ENCODE measurements at places on chromosomes 11 and 22.

- no peak for DNase-seq
These were observed 5.0 kb downstream of the DGKZ start for GRCh38 chr11:46352063-46352841.

DNA sequence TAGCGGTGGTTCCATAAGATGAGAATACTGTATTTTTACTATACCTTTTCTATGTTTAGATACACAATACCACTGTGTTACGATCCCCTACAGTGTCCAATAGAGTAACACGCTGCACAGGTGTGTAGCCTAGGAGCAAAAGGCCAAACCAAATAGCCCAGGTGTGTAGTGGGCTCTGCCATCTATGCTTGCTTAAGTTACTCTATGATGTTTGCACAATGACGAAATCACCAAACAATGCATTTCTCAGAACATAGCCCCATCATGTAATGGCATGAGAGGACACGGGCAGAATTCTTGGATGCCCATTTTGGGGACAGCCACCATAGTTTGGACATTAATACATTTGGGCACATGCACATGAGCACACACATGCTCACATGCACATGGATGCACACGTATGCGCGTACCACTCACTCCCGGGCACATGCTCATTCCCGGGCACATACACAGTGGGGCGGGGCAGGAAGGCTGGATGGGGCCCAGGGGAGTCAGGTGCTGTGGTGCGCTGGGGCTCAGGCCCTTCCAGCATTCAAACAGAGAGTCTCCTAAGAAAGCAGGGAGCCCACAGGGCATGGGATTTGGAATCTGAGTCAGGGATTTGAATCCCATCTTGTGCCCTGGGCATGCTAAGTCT, 51.1 kb downstream of the RTN4R start:
- DNase-seq = no peak

DNA sequence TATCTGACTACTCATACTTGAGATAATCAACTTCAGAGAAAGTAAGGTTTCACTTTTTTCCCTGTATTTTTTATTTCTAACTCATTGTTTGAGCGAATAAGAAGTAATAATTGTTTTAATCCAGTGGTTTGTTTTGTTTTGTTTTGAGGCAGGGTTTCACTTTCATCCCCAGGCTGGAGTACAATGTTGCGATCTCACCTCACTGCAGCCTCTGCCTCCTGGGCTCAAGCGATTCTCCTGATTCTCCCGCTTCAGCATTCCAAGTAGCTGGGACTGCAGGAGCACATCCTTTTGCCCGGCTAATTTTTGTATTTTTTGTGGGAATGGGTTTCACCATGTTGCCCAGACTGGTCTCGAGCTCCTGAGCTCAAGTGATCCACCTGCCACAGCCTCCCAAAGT, 8.6 kb downstream of the GTF2H1 start:
- DNase-seq = no peak

DNA sequence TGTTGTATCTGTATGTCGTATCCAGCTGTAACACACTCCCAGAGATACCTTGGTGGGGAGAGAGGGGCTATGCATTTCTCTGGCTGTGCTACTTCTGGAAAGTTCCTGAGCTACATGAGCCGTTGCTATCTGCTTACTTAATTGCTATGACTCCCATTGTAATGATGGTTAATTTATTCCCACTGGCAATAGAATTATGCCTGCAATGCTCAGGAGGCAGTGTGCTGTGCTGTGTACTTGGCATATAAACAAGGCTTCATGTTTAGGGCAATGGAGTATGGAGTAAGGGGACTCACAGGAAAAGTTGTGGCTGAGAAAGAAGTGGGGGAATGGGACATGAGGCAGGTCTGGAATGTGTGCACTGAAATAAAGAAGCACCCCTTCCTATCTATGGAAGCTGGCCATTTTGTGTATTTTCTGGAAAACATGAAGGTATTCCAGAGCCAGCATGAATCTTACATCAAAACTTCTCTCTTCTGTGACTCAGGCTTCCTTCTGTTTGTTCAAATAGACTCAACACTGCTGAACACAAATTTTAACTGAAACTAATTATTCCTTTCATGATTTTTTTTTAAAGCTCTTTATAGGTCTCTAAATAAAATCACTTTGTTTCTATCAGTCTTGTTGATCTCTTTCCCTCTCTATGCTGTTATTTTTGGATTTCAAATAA, 40.6 kb downstream of the CD44 start:
- no peak for DNase-seq

GRCh38 chr22:32644252-32645100, 157.0 kb upstream of the TIMP3 start:
- DNase-seq = peak; percentile 92

DNA sequence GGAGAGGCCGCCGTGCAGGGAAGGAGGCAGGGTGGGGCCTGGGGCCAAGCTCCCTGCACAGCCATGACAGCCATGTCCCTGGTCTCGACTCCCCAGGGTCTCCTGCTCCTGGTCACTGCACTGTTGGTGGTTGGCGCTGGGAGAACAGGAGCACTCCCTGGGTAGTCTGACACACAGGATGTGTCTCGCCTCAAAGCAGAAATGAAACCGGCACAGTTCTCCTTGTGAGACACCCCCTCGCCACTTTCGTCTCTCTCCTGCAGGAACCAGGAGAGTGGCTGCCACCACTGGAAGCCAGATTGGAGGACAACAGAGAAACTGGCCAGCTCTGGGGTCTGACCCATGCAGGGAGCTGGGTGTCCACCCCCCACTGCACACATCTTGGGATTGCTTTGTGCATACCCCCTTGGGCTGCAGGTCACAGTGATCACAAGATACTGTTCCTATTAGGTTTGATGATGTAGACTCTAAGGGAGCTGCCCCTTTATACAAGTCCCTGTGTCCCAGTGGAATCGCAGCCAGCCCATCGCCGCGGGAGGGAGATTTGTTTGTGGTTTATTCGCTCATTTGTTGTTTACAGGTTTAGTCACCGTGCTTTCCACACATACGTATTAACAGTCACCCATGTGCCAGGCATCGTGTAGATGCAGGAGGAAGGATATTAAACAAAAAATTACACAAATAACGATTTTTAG, 27.0 kb upstream of the YWHAH start:
- no peak for DNase-seq

- no peak for DNase-seq
These were observed 24.7 kb upstream of the PANX2 start for GRCh38 chr22:50145721-50146438.

GRCh38 chr22:30866216-30866615, 102.4 kb downstream of the MORC2 start:
- no peak for DNase-seq

GRCh38 chr22:50238755-50239154, 6.1 kb downstream of the TUBGCP6 start:
- no peak for DNase-seq

- DNase-seq = no peak
These were observed 65.4 kb downstream of the CYP2R1 start for GRCh38 chr11:14826600-14826999.

- DNase-seq = no peak
These were observed 46.4 kb upstream of the FTH1 start for GRCh38 chr11:62013537-62014476.

DNA sequence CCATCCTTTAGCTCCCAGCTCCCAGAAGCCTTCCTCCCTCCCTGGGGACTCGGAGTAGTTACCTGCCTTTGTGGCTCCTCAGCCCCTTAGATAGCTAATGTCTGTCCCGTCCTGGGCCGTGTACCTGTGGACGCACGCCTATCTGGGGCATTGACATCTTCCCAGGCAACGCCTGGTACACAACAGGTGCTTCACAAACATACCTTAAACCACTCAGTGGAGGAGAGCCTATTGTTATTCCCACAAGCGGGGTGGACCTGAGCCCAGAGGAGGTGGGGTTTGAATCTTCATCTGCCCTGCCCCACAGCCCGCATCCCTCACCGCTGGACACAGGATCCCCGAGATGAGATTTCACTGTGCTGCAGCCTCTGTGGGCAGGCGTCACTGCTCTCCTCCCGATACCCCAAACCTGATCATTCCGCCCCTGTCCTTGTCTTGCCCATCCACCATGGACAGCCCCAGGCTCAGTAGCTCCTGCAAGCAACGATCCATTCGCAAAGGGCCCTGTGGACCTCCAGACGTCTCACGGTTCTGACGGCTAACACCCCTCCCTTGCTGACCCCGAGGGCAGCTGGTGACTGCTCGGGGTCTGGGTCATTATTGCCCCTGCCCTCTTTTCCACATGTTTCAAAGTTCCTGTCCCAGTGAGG, 73.8 kb upstream of the SHISAL1 start:
- DNase-seq = no peak

DNA sequence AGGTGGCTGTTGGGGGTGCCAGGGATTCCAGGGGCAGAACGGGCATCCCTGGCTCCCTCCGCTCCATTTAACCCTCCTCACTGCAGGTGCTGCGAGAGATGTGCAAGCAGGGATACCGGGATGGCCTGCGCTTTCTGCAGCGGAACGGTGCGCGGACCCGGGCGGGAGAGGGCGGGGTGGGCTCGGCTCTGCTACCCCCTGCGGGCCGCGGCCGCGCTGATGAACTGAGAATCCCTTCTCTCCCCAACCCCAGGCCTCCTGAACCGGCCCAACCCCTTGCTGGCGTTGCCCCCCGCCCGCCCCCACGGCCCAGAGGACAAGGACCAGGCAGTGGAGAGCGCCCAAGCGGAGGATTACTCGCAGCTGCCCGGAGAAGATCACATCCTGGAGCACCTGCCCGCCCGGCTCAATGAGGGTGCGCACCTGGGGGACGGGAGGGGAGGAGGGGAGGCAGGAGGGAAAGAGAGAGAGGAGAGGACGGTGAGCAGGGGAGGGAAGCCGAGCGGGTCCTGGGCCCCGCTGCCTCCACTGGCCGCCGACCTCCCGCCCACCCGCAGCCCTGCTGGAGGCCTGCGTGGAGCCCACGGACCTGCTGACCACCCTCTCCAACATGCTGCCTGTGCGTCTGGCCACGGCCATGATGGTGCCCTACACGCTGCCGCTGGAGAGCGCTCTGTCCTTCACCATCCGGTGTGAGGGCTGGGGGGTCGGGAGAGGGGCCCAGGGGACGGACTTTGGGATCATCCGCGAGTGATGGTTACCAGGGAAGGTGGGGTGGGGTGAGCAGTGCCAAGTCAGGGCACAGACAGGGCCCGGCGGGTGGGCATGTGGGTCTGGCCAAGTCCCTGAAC, 4.1 kb upstream of the CRACR2B start:
- DNase-seq = peak; percentile 22

DNA sequence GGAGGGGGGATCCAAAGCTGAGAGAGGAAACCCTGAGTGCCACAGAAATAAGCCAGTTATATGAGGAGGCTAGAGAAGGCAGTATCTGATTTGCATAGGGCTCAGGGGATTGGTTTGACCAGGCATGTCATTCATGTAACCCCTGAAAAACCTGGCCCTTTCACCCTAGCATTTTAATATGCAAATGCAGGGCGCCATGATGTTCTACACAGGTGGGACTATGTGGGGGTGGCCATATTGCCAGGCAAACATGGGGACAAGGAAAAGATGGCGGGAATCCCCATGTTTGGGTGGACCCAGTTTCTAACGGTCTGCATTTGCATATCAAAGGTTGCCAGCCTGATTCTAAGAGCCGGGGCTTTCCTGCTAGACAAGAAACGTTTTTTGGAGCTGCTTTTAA, 27.2 kb downstream of the CSF2RB start:
- DNase-seq = no peak

GRCh38 chr11:61777234-61778090, 14.9 kb downstream of the TMEM258 start:
- no peak for DNase-seq

DNA sequence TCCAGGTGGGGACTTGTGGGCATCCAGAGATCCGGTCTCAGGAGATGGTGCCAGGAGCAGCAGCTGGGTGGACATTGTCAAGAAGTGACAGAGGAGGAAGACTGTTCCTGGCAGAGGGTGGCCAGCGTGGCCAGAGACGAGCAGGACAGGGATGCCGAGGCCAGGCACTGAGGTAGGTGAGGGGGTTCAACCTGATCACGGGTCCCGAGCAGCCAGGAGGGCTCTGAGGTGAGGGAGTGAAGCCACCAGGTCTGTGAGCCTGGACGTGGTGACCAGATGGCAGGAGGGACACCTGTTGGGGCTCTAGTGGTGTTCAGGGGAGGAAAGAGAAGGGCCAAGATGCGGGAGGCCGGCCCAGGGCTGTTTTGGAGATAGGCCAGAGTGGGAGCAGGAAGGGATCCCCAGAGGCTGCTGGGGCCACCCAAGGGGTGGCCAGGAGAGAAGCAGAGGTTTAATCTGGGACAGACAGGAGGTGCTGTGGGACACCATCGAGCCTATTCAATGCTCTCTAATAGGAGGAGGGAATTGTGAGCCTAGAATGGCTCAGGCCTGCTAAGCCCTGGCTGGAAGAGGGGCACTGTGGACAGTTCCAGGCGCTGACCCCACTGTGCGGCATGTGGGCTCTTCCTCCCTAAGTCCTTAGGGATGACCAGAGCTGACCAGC, 6.3 kb downstream of the PPM1F start:
- no peak for DNase-seq

DNA sequence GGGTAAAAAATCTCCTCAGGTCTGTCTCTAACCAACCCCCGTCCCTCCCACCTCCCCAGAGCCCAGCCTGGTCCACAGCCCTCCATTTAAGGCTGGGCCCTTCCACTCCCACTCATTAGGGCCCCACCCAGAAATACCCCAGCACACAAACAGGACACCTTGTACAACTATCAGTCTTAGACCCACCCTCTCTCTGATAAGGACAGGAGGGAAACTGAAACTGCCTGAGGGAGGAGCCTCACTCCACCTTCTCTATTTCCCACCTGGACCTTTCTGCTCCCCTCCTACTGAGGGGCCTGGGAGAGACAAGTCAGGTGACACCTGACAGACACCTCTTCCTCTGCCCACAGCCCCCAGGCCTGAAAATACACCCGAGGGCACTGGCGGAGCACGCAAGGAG, 90.2 kb downstream of the PLEKHA7 start:
- no peak for DNase-seq

GRCh38 chr22:45863981-45864751, 112.8 kb downstream of the WNT7B start:
- DNase-seq = peak; percentile 81

- no peak for DNase-seq
These were observed 606 bp downstream of the RASSF7 start for GRCh38 chr11:561148-562003.

DNA sequence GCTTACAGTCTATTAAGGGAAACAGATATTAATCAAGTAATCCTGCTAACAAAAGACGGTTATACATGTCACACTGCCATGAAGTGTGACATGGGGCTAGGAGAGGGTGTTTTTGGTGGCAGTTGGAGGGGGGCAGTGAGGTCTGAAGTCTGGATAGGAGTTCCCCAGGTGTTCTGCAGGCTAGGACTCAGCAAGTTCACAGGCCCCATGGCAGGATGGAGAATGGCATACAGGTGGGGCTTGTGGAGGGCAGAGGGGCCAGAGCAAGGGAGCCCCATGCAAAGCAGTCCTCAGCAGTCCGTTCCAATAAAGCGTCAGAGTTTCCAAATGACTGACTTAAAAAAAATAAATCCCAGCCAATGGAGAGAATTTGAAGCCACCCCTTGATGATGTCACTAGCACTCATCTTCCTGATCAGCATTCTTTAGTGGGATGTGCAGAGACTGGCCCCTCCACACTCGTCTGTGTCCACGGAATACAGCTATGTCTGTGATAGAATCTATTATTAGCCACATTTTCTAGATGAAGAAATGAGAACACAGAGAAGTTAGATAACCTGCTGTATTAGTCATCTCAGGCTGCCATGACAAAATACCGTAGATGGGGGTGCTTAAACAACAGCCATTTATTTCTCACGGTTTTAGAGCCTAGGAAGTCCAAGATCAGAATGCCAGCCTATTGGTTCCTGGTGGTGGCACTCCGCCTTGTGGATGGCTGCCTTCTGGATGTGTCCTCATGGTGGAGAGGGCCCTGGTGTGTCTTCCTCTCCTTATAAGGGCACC, 32.6 kb downstream of the PRDM11 start:
- peak; percentile 10 for DNase-seq

GRCh38 chr11:43582024-43582862, 98.3 kb upstream of the HSD17B12 start:
- DNase-seq = no peak

GRCh38 chr11:3340025-3340424, 38.9 kb downstream of the ZNF195 start:
- no peak for DNase-seq
